Right ventricle myocardium inferior (tissue), 1 donor: ENCODE measurements at places on chromosomes 7 and 10. TPM values are rescaled to one million over a fixed set of nuclear protein-coding genes. Genes with fewer than 3 reads are reported as not detected.

TMEM248 gene
- total RNA-seq = 45.9 TPM

C10orf53 gene
- not detected for total RNA-seq

GRCh38 chr7:142557971-142558582, 191.2 kb upstream of the PRSS1 start:
- DNase-seq = no peak

- DNase-seq = no peak
Measured at GRCh38 chr10:19778996-19779395, 37.2 kb upstream of the PLXDC2 start.

DNA sequence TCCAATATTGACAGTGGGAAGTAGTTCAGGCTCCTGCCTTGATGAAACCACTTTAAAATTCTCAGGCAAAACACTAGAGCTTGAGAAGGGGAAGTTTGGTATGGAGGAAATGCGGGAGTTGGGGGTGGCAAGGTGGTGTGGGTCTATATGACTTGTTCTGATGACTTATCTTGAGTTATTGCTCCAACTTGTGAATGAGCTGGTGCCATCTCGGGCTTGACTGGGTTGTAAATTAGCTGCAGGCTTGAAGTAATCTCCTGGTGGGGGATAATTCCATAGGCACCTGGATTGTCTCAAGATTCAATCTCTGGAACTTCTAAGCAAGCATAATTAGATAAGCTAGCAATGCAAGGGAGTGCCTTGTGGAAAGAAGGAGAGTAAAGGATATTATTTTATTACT, 29.0 kb downstream of the MRPL32 start:
- DNase-seq = no peak
